ENCODE measurements at places on chromosomes 5 and 9. TPM values are rescaled to one million over a fixed set of nuclear protein-coding genes. Genes with fewer than 3 reads are reported as not detected.

- H3K4me3 ChIP-seq, result no peak overlapping the region
- peak overlapping the region; percentile 91 for H3K27ac ChIP-seq
- no peaks in the 10 kb centered on the region for H3K36me3 ChIP-seq
- H3K4me1 ChIP-seq, result peaks cover 8% of the 10 kb centered on the region
- peak; percentile 50 for DNase-seq
These were observed 5.4 kb downstream of the GDA start for GRCh38 chr9:72154468-72155285.

- H3K4me1 ChIP-seq, result no peaks in the 10 kb centered on the region
- no peaks in the 10 kb centered on the region for H3K36me3 ChIP-seq
- no peak overlapping the region for H3K4me3 ChIP-seq
- no peak overlapping the region for H3K27ac ChIP-seq
- H3K27me3 ChIP-seq, result no peaks in the 10 kb centered on the region
- no peak for DNase-seq
These were observed 104.1 kb upstream of the TBC1D2 start for GRCh38 chr9:98359569-98359968.

The INSL4 gene
- not detected for total RNA-seq

DNA sequence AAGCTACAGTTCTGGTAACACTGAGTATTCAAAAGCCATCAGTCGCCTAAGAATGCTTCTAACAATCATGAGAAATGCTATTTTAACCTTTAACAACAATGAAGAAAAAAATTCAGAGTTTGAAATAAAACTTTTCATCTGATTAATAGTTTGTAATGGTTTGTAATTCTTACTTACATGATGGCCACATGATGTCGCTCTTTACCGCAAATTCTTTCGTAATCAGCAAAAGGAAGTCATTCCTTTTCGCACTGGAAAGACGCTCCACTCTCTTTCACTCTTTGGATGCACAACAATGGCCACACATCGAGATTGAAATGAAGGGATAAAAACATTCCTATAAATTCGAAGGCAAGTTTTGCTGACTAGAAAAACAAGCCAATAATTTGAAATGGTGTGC, at the start of gene PCDHA7:
TSS of gene PCDHA7 (plus strand) at position 277 of the 400 bp plus-strand sequence. CDS start at position 392, 115 bp downstream.
- H3K4me1 ChIP-seq, result no peaks in the 10 kb centered on the region
- no peaks in the 10 kb centered on the region for H3K36me3 ChIP-seq
- H3K27me3 ChIP-seq, result no peaks in the 10 kb centered on the region
- DNase-seq, result no peak

The RALGPS1 gene
- total RNA-seq, result 41.5 TPM

The IGFBPL1 gene
- total RNA-seq, result 1.3 TPM

DNA sequence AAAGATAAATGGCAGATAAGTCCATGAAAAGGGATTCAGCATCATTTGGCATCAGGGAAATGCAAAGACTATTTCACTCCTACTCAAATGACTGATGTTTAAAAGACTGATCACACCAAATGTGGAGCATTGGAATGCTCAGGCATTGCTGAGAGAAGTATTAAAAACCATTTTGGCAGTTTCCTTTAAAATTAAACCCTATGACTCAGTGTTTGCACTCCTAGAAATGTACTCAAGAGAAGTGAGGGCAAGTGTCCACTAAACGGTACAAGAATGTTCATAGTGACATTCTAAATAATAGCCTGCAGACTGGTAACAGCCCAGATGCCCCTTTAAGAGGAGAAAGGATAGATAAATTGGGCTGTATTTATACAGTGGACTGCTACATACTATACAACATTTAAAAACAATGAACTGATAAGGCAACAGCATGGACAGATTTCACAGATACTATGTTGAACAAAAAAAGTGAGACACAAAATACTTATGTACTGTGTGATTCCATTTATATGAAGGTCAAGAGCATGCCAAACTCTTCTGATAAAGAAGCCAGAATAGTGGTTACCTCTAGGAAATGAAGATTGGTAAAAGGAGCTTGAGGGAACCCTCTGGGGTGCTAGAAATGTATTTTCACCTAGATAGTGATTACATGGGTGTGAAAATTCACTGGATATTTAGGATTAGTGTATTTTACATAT, 24.6 kb downstream of the APC start:
- DNase-seq, result no peak
- H3K36me3 ChIP-seq, result no peaks in the 10 kb centered on the region
- H3K27me3 ChIP-seq, result no peaks in the 10 kb centered on the region
- no peak overlapping the region for H3K4me3 ChIP-seq

- no peaks in the 10 kb centered on the region for H3K4me1 ChIP-seq
- H3K36me3 ChIP-seq, result no peaks in the 10 kb centered on the region
These were observed 183.2 kb downstream of the AUH start for GRCh38 chr9:91178281-91179236.

The PCDHGA6 gene
- 0.49 TPM for total RNA-seq

The SGCD gene
- total RNA-seq, result 0.28 TPM

- H3K4me1 ChIP-seq, result peaks cover 9% of the 10 kb centered on the region
- H3K27me3 ChIP-seq, result no peaks in the 10 kb centered on the region
- H3K36me3 ChIP-seq, result peaks cover 2% of the 10 kb centered on the region
These were observed 3.1 kb upstream of the RPL37 start for GRCh38 chr5:40838086-40838485.

GRCh38 chr5:156201788-156202403, 125.1 kb upstream of the SGCD start:
- no peak for DNase-seq
- no peaks in the 10 kb centered on the region for H3K27me3 ChIP-seq
- no peaks in the 10 kb centered on the region for H3K4me1 ChIP-seq
- H3K4me3 ChIP-seq, result no peak overlapping the region
- H3K36me3 ChIP-seq, result no peaks in the 10 kb centered on the region

DNA sequence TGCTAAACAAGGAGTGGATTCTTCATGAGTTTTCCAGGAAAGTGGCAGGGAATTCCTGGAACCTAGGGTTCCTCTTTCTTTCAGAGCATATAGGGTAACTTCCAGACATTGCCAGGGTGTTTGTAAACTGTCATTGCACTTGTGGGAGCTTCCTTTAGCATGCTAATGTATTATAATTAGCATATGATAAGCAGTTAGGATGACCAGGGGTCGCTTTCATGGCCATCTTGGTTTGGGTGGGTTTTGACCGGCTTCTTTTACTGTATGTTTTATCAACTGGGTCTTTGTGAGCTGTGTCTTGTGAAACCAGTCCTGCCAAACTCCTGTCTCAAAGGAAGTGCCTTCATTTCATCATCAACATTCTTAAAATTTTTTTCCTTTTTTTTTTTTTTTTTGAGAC, 11.9 kb upstream of the MELK start:
- peak; percentile 46 for DNase-seq
- H3K27ac ChIP-seq, result peak overlapping the region; percentile 69
- H3K4me3 ChIP-seq, result no peak overlapping the region
- no peaks in the 10 kb centered on the region for H3K36me3 ChIP-seq

DNA sequence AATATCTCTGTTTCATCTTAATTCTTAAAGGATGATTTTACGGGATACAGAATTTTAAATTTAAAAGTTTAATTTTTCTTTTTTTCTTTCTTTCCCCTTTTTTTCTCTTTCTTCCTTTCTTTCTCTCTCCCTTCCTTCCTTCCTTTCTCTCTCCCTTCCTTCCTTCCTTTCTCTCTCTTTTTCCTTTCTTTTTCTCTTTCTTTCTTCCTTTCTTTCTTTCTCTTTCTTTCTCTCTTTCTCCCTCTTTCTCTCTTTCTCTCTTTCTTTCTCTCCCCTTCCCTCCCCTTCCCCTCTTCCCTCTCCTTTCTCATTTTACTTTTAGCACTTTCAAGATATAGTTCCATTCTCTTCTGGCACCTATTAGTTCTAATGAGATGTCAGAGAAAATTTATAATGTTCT, 61.4 kb upstream of the ADRB2 start:
- DNase-seq, result no peak
- no peaks in the 10 kb centered on the region for H3K27me3 ChIP-seq
- no peaks in the 10 kb centered on the region for H3K4me1 ChIP-seq
- H3K27ac ChIP-seq, result no peak overlapping the region
- no peak overlapping the region for H3K4me3 ChIP-seq

All from Caco-2 (cell line).